RKO (cell line): ENCODE measurements at places on chromosomes 11 and 22.
A peak's percentile ranks its signal among the peaks of the same experiment; 100 is the strongest.

DNA sequence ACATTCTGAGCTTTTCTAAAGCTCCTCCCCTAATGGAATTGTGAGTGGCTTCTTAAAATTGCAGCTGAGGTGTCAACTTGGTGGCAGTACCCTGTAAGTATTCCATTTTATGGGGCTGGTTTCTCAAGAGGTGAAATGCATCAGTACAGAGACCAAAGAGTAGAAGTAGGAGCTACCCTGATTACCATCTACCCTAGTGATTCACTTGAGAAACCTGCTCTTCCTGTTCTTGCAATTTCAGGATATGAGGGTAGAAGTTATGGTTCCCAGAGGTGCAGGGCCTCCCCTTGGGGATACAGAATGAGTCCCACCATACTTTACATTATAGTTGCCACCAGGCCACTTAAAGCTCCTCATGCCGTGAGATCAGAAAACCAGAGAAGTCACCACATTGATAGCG, 944.6 kb downstream of the OPCML start:
- no peak for DNase-seq

DNA sequence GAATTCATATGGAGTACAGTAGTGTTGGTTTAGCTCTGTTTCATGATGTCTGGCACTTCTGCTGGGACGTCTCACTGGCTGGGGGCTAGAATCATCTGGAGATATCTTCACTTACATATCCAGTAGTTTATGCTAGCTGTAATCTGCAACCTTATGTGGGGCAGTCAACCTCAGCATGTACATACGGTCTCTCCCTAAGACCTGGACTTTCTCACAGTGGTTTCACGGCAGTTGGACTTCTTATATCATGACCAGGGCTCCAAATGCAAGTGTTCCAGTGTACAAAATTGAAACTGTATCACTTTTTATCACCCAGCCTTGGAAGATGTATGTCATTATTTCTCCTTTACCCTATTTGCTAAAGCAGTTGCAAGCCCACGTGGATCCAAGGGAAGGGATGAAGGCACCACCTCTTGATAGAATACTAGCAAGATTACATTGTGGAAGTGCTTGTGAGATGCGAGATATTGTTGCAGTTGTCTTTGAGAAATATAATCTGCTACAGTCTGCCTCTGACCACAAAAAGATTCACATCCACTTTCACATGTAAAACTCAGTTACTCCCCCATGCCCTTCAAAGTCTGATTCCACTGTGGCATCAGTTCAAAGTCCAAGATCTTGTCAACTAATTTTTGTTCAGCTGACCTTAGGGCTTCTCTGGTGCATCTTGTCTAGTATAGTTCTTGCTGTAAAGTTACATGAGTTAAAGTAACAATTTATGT, 316.6 kb upstream of the NCAM1 start:
- DNase-seq: no peak

GRCh38 chr22:45688600-45689080, 17.0 kb downstream of the ATXN10 start:
- DNase-seq: no peak

DNA sequence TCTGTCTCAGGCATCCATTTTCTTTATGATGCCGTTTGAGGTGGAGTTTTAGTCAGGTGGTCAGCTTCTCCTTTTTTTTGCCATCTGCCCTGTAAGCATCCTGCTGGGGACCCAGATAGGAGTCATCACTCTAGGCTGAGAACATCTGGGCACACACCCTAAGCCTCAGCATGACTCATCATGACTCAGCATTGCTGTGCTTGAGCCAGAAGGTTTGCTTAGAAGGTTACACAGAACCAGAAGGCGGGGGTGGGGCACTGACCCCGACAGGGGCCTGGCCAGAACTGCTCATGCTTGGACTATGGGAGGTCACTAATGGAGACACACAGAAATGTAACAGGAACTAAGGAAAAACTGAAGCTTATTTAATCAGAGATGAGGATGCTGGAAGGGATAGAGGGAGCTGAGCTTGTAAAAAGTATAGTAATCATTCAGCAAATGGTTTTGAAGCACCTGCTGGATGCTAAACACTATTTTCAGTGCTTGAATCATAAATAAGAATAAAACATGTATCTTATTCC, 10.9 kb upstream of the HBE1 start:
- peak; percentile 97 for DNase-seq

DNA sequence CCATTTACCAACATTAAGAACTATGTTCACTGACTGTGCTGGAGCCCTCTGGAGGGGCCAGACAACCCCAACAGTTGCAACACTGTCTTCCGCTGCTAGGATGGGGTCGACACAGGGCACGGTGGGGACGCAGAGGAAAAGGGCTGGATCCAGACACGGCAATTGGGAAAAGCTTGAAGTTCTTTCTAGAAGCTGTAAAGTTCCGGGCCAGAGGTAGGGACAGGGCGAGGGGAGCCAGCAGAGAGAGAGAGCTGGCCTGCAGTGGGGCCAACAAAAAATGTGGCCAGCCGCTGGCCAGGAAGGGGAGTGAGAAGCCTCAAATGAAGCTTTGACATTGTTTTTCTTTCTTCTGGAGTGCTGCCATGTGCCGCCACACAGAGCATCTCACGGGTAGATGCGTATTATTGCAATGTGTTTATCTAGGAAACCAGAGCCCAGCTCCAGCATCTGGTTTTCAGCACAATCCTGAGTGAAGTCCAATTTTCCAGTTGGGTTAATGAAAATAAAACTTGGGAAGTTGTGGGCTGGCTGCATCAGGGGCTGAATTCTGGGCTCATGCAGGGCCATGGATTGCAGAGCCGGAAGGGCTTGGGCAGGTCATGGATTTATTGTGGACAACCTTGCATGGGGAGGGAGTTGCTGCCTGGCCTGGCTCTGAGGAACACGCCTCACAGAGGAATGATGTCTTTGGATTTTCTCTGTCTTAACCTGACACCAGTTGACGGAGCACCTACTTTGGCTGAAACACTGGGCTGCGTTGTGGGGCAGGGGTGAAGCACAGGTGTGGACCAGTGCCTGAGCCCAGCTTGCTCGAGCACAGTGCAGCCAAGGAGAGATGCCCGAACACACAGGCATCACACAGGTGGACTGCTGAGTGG, 67.6 kb upstream of the AMPD3 start:
- DNase-seq: no peak

DNA sequence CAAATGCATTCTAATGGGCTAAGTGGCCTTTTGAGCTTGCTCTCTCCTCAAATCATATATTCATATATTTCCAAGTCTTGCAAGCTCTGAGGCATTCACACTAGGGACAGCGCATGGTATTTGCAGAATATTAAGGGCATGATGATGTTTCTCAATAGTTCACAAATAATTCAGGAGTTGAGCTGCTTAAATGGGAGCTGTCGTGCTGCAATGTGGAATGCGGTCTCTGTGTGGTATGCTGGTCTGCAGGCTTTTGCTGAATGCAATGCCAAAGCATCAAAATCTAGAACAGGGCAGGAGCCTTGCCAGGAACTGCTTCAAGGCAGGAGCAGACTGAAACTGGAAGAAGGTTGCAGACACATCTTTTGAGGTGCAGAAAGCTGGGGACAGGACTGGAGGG, 1060.0 kb downstream of the TBC1D22A start:
- DNase-seq: no peak

- peak; percentile 42 for DNase-seq
Measured at GRCh38 chr11:10931761-10932670, 74.2 kb upstream of the ZBED5 start.

GRCh38 chr11:79439886-79440570, 802 bp downstream of the TENM4 start:
- no peak for DNase-seq

DNA sequence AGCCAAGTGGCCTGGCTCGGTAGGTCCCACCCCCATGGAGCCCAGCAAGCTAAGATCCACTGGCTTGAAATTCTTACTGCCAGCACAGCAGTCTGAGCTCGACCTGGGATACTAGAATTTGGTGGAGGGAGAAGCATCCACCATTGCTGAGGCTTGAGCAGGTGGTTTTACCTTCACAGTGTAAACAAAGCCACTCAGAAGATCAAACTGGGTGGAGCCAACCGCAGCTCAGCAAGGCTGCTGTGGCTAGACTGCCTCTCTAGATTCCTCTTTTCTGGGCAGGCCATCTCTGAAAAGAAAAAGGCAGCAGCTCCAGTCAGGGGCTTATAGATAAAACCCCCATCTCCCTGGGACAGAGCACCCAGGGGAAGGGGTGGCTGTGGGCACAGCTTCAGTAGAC, 22.3 kb upstream of the OR5B21 start:
- no peak for DNase-seq

DNA sequence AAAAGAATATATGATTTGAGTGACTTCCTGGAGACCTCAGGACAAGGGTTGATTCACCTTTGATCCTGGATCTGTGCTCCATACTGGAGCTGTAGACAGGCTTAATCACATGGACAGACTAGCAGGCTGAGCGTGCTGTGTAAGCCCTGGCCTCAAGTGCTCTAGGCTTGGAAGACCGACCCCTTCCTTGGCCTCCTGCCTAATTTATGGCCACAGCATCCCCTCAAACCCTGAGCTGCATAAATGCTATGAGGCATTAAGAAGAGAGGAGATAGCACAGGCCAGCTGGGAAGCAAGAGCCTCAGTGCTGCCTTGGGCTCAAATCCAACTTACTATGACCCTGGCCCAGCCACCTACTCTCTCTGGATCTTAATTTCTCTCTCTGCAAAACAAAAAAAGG, 385.1 kb downstream of the BUD13 start:
- DNase-seq: no peak

GRCh38 chr11:113090716-113091480, 129.7 kb downstream of the NCAM1 start:
- DNase-seq: no peak

GRCh38 chr22:25027043-25027906, 74.8 kb downstream of the KIAA1671 start:
- no peak for DNase-seq

DNA sequence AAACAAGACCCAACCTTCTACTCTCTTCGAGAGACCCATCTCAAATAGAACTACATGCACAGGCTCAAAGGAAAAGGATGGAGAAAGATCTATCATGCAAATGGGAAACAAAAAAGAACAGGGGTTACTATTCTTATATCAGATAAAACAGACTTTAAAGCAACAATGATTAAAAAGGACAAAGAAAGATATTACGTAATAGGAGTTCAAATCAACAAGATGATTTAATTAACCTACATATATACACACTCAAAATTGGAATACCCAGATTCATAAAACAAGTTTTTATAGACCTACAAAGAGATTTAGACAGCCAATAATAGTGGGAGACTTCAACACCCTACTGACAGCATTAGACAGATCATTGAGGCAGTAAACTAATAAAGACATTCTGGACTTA, 536.6 kb upstream of the RAG2 start:
- no peak for DNase-seq

DNA sequence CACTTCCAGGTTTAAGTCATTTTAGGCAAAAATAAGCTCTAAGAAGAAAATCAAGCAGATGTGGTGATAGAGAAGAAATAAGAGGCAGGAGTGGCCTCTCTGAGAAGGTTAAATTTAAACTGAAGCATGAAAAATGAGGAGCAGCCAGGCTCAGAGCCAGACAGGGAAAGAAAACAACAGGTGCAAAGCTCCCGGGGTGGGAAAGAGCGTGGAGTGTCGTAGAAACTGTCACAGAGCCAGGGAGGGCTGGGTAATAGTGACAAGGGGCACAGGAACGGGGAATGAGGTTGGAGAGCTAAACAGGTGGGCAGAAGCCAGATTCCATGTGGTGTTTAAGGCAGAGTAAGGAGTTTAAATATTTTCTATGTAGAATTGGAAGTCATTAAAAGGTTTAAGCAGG, 132.1 kb upstream of the BLID start:
- no peak for DNase-seq

DNA sequence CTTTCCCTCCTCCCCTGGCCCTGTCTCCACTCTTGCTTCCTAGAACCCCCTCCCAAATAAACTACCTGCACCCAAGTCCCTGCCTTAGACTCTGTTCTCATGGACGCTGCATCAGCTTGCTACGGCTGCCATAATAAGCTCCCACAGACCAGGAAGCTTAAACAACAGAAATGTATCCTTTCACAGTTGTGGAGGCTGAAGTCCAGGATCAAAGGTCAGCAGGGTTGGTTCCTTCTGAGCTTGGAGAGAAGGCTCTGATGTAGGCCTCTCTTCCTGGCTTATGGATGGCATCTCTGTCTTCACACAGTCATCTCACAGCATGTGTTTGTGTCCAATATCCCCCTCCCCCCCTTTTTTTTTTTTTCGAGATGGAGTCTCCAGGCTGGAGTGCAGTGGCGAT, 23.4 kb downstream of the CBX7 start:
- no peak for DNase-seq

DNA sequence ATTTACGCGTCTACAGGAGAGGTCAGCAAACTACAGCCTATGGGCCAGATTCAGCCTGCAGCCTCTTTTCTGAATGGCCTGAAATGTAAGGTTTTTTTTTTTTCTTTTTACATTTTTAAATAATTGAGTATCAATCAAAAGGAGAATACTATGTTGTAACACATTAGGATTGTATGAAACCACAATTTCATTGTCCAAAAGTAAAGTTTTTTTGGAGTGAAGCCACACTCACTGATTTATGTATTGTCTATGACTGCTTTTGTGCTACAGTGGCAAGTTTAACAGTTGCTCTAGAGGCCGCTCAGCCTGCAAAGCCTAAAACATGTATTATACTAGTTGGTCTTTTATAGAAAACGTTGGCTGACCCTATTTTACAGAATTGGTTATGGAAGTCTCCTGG, 923.2 kb downstream of the NTM start:
- DNase-seq: no peak

DNA sequence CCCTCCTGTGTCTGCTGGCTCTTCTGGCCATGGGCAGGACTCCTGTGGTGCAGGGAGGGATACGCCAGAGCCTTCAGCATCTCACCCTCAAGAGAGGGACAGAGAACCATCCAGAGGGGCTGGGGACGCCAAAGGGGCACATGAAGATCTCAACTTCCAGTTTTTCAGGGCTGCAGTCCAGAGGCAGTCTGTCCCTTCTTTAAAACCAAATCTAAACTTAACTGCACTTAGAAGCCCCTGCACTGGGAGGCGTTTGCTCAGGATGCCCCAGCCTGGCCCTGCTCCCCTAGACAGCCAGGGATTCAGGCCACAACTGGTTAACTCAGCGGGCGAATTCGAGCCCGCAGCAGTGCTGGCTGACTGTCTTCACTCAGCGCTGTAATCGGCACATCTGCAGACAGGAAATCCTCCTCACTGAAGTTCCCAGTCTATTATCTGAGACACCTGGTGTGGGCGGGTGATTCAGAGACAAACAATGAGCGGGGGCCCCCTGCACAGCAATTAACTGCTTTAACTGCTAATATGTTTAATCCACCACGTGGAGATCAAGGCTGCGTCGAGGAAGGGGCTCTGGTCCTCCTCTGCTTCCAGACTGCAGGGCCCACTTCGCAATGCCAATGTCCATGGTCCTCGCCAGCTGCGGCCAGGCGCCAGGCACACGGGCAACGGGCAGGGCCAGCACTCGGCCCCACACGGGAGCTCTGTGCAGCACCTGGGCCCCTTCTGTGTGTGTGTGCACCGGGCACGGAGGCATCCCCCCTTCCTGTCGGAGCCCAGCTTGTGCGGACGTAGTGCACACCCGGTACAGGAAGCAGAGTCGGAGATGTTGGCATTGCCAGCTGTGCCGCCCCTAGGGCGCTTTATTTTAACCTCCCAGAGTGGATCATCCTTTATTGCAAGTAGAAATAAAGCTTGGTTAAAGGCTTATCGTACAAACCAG, 36.9 kb upstream of the GNB1L start:
- DNase-seq: peak; percentile 78
